ENCODE measurements at places on chromosomes 1 and 21. TPM values are rescaled to one million over a fixed set of nuclear protein-coding genes. Genes with fewer than 3 reads are reported as not detected.

The TDRD5 gene
- under 0.01 TPM for total RNA-seq

The OR6P1 gene
- total RNA-seq, result not detected

The ADORA3 gene
- total RNA-seq, result not detected

The TTC22 gene
- not detected for total RNA-seq

The PYHIN1 gene
- total RNA-seq, result not detected

The HHIPL2 gene
- 0.25 TPM for total RNA-seq

The SELP gene
- total RNA-seq, result not detected

The DNAJC6 gene
- total RNA-seq, result 0.44 TPM

The AMPD1 gene
- total RNA-seq, result not detected

The BLACAT1 gene
- total RNA-seq, result 0.22 TPM

The FCRL6 gene
- total RNA-seq, result not detected

The NCF2 gene
- 0.11 TPM for total RNA-seq

The WDR3 gene
- 28.6 TPM for total RNA-seq

The OPRD1 gene
- total RNA-seq, result not detected

The UQCRHL gene
- 2.4 TPM for total RNA-seq

The BCAR3 gene
- total RNA-seq, result 53.7 TPM

The EPHB2 gene
- total RNA-seq, result 5.2 TPM

The DNM3 gene
- total RNA-seq, result 2.1 TPM

The BACE2 gene
- total RNA-seq, result 25.2 TPM

The SHISAL2A gene
- total RNA-seq, result not detected

The NUDT4B gene
- 11.2 TPM for total RNA-seq

The IER5 gene
- 38.7 TPM for total RNA-seq

The NTNG1 gene
- total RNA-seq, result 19.0 TPM

The TCHHL1 gene
- total RNA-seq, result not detected

The MCOLN3 gene
- total RNA-seq, result 3.8 TPM

The HSD3B1 gene
- not detected for total RNA-seq

The TEX35 gene
- total RNA-seq, result not detected

The RXFP4 gene
- 0.11 TPM for total RNA-seq

The CDCA8 gene
- 27.9 TPM for total RNA-seq

The LEMD1 gene
- total RNA-seq, result not detected

The SERPINC1 gene
- 0.12 TPM for total RNA-seq

The LUZP1 gene
- total RNA-seq, result 17.0 TPM

The C1orf185 gene
- not detected for total RNA-seq

The MPZ gene
- 0.87 TPM for total RNA-seq

The TNFRSF4 gene
- not detected for total RNA-seq

The UAP1 gene
- total RNA-seq, result 262 TPM

The ERG gene
- total RNA-seq, result 0.11 TPM

The INKA2 gene
- 0.87 TPM for total RNA-seq
